ENCODE measurements at places on chromosomes 5 and 9.

DNA sequence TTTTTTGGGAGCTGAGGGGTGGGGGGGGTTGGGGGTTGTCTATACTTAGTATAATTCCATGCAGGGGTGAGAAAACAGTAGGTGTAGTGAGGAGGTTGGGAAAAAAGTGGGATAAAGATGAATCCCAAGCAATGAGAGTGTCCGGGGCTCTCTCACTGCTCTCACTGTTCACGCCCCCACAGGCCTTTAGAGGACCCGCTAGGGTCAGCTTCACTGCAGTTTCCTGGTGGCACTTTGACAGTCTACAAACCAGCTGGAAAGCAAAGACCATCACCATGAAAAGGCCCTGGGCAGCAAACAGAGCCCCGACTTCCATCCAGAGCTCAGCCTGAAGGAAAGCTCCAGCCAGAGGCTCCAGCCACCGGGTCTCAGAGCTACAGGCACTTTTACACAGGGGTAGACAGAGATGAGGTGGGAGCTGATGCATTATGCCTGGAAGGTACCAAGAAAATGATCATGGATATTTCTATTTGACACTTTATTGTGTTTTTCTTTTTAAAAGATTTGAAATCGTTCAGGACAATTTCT is 355.1 kb downstream of the ADAMTS6 start:
- DNase-seq = no peak

- no peak for DNase-seq
Observed at GRCh38 chr5:80259511-80260203, 3.8 kb upstream of the SERINC5 start.

DNA sequence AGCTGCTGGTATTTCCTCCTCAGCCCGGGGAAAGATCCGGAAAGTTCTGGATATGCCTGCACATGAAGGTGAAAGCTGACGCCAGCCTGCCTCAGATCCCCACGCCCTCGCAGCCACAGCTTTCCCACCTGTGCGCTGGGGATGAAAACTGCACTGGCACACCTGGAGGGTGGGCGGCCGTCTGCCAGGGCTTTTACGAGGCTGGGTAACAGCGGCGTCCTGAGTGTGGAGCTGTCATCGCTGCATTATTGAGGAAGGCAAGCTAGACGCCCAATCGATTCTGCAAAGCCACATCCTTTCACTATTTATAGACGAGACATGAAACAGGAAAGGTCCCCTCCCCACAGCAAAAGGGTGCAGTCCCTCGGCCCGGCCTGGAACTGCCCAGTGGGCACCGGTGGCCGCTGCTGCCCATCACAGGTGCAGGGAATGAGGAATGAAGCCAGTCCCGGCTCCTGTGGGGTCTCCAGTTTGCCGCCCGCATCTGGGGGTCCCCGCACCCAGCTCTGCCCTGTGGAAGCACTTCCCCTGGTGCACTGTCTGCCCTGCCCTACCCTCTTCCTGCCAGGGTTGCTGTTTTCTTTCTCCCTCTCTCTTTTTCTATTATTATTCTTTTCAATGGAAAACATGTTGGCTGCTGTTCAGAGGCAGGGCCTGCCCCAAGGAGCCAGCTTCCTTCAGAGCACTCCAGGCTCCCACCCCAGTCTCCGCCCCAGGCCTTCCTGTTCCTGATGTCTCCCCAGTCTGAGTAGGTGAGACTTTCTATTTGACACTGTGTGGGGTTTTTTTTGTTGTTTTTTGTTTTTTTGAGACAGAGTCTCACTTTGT is 7.0 kb downstream of the NOTCH1 start:
- no peak for DNase-seq

DNA sequence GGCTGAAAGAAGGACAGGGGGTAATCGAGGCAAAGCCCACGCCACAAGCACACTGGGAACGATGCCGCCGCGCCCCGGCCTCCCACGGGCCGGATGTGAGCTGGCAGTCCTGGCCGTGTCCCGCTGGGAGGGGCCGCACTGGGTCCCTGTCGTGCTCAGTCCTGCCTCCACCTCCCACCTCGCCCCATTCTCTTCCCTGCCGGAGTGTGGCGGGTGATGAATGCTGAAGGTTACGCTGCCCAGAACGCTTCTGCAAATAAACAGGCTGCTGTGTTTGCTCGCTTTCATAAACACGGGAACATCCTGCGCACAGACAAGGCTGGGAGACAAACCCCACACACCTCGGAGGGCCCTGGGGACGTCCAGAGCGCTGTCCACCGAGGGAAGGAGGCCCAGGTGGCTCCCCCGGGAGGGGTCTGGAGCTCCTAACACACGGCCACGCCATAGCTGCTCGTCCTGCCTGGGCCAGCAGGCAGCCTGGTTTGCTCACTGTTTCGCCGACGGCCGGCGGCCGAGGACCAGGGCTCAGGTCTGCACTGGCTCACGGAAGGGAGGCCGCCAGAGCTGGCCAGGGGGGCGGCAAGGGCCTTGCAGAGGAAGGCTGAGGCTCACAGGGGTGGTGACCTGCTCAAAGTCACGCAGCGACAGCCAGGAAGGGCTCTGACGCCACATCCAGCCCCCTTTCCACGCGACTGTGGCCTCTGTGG is 2.3 kb downstream of the DNLZ start:
- no peak for DNase-seq

DNA sequence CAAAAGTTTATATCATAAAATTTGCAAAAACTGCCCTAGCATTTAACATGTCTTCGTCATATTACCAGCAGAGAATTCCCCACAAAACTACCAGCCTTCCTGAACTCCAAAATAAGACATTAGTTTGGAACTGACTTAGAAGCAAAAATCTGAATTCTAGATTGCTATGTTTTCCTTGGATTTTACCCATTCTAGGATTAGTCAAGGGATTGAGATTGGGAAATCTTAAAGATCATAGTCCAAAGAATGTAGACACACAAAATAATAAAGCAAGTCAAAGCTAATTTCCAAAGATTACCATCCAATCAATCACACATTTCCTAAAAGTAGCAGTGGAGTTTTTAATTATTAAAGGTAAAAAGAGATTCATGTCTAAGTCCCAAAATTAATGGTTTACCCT is 138.2 kb downstream of the NFIB start:
- no peak for DNase-seq

GRCh38 chr5:116492776-116493175 is 81.8 kb downstream of the SEMA6A start:
- no peak for DNase-seq

DNA sequence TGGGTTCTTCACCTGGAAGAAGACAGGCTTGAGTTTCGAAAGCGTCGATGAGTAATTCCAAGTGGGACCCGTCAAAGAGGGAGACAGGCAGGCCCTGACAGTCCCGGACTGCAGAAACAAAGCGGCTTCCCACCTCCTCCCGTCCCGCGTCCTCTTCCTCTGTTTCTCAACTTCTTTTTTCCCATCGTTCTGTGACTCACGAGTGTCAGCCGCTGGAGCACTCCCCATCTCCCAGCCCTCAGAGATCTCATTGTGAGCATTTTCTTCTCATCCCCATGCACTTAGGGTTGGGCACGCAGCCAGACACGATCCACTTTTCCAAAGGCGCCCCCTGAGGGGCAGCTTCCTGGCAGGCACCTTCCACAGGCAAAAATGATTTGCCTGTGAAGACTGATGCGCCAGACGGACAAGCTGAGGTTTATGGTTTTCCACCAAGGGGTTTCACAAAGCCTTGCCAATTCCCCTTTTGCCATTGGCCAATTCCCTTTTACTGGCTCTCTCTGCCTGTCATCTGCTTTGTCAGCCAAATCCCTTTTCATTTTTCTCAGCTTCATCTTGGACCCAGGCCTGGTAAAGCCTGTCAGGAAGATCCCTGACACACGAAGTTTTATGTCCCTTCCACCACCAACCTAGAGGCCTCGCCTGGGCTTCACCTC is 86.5 kb upstream of the ANKRD55 start:
- no peak for DNase-seq

DNA sequence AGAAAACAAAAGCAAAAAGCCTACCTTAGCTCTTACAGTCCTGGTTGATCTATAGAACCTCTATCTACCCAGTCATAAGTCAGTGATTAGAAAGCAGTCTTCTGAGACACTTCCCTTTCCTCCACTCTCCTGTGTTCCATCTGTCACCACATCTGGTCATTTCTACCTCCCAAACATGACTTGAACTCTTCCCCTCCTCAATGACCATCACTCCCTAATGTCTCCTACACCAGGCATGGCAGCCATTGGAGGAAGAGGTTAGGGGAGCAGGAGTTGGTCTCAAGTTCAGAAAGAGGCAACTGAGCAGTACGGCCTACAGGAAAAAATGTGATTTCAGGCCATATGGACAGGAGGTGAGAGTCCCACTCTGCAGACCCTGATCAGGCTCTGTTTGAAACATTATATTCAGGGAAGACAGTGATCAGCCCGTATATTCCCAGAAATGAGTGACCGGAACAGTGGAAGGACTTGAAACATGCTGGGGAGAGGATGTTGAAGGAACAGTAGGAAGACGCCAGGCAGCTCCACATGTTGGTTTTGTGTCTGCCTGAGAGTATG is 12.0 kb downstream of the ABLIM3 start:
- DNase-seq = no peak

- no peak for DNase-seq
Observed at GRCh38 chr5:35067985-35068384, 20.2 kb upstream of the AGXT2 start.

DNA sequence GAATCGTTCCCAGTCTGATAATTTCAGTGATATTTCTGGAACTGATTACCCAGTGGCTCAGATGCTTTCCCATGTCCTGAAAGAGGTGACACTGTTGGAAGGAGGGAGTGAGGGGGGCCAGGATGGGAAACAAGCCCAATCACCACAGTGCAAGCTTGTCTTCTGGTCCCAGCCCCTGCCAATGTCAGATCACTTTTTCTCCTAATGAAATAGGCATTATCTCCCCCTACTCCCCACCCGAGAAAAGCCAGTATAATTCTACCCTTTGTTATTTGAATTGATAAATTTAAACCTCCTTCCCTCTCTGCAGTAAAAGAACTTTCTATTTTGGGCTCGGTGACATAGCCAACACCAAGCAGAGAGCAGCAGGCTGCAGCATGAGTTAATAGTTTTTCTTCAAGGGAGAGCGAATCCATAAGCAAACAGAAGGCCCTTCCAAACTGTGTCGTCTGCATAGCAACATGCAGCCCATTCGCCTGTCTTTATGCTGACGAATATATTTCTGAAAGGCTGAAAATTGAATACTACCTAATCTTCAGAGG is 14.6 kb upstream of the PPP2CA start:
- no peak for DNase-seq

- no peak for DNase-seq
Observed at GRCh38 chr5:84635235-84636055, 250.8 kb upstream of the EDIL3 start.

DNA sequence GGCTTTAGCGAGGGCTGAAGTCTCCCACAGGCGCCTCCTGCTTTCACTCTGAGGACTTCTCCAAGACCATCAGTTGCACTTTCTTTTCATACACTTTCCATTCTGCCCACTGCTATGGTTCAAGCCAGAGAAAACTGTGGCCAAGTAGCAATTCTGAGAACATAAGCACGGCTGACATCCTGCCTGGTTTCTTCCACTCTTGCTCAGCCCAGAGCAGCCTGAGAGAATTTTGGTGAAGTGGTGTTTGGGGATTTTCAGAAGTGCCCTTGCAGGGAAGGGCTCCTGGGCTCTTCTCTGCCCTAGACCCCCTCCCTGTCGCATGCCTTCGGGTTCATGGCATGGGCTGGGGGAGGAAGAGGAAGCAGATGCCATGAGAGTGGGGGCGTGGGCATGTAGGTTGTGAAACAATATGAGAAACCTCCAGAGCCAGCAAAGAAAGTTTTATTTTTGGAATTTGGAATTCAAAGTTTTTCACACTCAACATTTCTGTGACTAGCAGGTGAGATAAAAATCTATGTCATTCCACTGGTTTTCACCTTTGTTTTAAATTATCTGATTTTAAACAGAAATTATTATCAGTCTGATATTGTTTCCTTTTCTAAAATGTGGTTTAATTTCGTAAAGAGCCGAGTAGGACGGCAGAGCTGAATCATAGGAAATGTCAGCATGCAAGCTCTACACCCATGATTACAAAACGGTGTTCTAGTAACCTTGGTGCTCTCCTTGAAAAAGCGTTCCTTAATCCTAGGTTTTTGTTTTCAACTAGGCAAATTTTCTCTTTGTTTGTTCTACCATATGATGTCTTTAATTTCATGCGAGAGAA is 27.8 kb upstream of the TNFSF8 start:
- no peak for DNase-seq

Measured in HS-27A (cell line).